ENCODE measurements at places on chromosomes 7 and 10. TPM values are rescaled to one million over a fixed set of nuclear protein-coding genes. Genes with fewer than 3 reads are reported as not detected.

SPDYE8 gene
- total RNA-seq, result not detected

PI4K2A gene
- total RNA-seq, result 24.3 TPM

NANOS1 gene
- total RNA-seq, result 1.5 TPM

C10orf90 gene
- total RNA-seq, result not detected

TMEM196 gene
- not detected for total RNA-seq

MMRN2 gene
- total RNA-seq, result 3.6 TPM

PSAP gene
- total RNA-seq, result 1,900 TPM

GOLGA7B gene
- not detected for total RNA-seq

OPALIN gene
- not detected for total RNA-seq

RAPGEF5 gene
- 1.3 TPM for total RNA-seq

STAG3 gene
- total RNA-seq, result 1.6 TPM

TAS2R4 gene
- total RNA-seq, result 1.7 TPM

GNGT1 gene
- total RNA-seq, result not detected

ENO4 gene
- total RNA-seq, result 0.29 TPM

LRRC18 gene
- total RNA-seq, result under 0.01 TPM

BICC1 gene
- 72.9 TPM for total RNA-seq

Data from smooth muscle cell of trachea (primary cell).